GM13976 (cell line): ENCODE measurements at places on chromosomes 2 and 18.

DNA sequence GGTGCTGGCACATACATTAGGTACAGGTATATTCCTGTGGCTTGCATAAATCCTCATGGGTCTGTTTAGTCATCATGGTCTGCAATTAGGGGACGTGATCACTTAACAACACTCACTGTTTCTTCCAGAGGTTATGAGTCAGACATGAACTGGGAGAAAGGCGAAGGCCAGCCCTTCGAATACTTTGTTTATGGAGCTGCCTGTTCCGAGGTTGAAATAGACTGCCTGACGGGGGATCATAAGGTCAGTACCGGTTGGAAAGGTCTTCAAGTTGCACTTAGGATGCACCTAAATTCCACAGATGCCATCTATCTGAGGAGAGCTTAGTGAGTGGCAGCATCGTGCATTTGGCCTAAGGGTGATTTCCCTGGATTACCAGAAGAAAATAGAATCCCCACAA lies 76.9 kb downstream of the AOX1 start:
- DNase-seq: no peak

DNA sequence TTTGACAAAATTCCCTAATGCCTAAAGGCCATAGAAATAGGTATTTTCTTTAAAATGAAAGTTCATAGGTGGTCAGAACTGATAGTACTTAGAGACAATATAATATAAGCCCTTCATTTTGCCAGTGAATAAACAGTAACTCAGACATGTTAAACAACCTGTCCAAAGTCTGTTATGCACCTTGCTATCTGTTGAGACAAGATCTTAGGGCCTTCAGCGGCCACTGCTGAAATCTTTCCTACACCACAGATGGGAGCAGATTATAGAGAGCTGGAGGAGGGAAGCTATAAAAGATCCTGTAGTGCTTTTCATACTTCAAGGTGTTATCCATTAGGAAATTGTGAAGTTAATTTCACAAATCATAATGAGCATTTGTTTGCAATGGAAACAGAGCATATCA lies 13.8 kb downstream of the CERKL start:
- DNase-seq: no peak

GRCh38 chr2:88933980-88934379 lies 242.5 kb downstream of the RPIA start:
- no peak for DNase-seq

DNA sequence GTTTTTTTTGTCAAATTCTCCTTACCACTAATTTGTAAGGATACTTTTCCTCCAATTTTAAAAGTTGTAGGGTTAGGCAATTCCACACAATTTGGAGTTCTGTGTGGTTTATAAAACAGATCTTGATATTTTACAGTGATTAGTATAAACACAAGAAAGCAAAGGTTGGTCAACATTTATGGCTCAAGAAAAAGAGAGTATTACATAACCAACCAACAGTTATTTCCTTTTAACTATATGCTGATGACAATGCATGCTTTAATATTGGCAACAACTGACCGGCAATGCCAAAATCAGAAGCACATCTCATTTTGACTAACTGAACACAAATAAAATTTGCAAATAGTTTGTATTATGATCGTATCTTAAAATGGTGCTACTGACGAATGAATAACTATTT lies 137.2 kb downstream of the CDH2 start:
- DNase-seq: no peak

DNA sequence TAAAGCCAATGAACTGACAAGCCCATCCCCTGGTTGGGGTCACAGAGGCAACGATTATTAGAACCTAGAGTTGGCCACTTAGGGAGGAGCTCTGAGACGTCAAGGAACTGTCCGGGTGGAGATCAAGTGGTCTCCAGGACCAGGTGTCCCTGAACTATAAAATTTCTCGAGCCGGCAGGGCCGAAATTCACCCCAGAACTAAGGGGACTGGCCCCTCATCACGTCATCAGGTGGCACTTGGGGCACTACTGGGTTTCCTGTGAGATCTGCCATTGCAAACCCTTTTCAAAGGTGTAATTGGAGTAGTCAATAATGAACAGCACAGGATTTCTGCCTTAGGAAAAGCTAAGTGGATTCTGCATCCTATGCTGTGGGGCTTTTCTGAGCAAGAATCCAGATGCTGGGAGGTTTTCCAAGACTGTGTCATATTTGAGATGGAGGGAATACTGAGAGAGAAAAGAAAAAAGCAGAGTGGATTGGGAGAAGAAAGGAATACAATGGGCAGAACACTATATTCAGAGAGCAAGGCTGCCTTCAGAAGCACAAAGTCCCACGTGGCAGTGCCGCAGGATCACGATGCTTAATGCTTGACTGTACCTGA lies 113.6 kb downstream of the ALPK2 start:
- DNase-seq: no peak

DNA sequence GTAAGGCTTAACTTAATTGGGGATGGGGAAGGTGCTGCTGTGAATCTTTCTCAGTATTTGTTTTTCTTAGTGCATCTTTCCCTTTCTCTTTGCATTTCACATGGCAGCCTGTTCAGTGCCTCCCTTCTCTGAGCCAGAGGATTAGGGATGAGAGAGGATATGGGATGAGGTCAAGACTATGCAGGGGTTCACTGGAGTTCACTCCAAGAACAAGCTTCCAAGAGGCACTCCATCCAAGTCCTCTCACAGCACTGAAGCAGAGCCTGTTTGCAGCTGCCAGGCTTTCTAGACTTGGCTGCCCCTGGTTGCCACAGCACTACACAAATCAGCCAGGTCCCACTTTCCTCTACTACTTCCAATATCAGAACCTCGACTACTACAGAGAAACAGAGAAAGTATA lies 80.3 kb upstream of the GYPC start:
- no peak for DNase-seq

DNA sequence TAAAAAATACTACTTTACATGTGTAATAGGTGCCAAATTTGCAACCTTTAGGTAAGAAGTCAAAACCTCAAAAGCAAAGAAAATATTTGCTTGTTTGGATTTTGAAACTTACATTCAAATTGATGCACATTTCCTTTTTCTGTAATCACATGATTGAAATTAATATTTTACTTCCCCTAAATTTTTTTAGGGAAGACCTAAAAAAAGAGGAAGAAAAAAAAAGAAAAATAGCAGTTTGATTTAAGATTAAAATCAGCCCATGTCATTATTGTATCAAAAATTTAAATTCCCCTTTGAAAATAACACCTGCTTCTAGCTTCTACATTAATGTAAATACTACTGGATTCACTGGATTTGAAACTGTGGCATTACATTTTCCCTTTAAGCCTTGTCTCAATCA lies 68.2 kb upstream of the STON1 start:
- no peak for DNase-seq

DNA sequence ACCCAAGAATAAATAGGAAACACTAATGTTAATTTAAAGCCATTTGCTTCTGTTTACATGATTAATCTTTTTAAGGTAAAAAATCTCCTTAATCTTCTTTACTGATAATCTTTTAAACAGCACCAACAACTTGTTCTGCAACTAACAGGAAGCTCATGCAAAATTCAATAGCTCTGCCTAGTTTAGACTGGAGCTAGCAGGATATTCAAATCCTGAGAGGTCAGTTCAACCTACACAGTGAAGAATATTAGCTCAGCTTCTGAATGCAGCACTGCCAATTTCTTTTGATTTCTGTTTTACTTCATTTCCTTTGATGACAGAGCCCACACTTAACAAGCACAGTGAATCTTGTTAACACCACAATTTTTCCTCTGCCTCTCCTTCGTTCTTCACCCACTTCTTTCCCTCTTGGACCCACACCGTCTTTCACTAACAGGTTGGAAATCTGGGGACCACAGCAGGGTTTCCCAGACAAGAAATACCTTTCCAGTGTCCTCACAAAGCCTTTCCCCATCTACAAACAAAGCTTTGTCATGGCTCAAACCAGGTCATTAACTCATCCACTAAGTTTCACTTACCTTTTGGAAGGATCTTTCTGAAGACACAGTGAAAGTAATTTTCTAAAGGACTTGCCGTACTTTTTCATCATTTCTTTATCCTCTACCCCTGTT lies 109.8 kb downstream of the STK39 start:
- DNase-seq: no peak

DNA sequence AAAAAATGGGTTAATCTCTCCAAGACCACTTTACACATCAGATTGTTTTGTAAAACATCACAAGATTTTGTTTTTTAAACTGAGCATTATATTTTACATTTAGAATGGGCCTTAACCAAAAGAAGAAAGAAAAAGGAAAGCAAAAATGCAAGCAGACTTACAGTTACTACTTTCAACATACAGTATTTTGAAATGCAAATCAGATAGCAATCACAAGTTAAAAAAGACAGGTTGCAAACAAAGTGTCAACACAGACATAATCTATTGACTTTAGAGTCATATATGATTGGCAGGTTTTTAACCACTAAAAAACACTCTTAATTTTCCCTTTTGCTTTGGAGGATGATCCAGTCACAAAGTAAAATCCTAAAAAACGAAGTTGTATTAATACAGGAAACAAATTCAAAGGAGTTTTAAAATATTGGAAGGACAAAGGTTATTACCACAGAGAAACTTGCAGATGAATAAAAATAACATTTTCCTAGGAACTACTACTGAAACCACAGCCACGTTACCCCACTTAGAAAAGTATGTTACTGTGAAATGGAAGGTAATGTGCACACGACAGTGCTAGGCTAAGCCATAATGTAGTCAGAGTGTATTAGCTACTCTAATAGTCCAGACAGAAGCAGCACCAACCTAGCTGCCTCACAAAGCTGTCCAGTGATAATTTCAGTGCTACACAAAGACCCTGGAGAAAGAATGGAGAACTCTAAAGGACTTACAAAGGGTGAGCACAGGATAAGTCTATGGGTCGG lies 22.9 kb downstream of the DARS1 start:
- no peak for DNase-seq

DNA sequence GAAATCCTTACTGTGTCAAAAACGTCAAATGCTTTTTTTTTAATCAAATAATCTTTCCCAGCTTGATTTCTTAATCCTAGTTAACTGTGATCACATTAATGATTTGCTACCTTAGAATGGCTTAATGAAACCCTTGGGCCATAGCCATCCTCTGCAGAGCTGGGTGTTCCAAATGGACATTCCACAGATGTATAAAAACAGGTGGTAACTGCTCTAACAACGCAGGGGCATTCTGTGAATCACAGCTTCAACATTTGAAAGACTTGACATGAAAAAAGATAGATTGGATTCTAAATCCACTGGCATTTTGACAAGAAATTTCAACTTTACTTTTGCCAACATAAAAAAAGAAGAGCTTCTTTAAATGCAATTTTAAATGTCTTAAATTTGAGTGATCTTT lies 69.8 kb upstream of the RASGRP3 start:
- DNase-seq: no peak

- DNase-seq: peak; percentile 10
These were observed 206.8 kb downstream of the OTX1 start for GRCh38 chr2:63257473-63257872.

DNA sequence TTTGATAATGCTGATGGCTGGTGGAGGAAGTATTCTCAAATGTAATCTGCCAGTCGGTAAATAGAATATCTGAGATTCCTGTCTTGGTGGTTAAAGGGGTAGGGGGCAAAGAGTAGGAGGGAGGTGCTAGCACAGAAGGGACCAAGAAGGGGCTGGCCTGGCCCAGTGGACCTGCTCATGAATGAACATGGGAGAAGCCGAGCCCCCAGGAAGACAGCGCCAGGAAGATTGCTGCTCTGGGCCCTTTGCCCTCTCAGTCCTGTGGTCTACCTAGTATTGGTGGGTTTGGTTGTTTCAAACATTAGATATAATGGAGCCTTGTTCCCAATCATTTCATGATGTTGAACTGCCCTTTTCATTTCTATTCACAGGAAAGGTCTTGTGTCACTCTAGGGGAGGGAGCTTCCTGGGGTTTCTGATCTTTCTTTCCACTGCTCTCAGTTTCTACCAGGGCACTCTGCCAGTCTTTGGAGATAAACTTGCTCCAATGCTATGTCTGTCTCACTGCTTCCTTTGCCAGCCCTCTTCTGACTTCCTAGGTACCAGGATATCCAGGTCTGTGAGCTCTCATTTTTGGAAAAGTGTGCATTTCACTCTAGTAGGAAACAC lies 5.3 kb upstream of the MOCOS start:
- no peak for DNase-seq

DNA sequence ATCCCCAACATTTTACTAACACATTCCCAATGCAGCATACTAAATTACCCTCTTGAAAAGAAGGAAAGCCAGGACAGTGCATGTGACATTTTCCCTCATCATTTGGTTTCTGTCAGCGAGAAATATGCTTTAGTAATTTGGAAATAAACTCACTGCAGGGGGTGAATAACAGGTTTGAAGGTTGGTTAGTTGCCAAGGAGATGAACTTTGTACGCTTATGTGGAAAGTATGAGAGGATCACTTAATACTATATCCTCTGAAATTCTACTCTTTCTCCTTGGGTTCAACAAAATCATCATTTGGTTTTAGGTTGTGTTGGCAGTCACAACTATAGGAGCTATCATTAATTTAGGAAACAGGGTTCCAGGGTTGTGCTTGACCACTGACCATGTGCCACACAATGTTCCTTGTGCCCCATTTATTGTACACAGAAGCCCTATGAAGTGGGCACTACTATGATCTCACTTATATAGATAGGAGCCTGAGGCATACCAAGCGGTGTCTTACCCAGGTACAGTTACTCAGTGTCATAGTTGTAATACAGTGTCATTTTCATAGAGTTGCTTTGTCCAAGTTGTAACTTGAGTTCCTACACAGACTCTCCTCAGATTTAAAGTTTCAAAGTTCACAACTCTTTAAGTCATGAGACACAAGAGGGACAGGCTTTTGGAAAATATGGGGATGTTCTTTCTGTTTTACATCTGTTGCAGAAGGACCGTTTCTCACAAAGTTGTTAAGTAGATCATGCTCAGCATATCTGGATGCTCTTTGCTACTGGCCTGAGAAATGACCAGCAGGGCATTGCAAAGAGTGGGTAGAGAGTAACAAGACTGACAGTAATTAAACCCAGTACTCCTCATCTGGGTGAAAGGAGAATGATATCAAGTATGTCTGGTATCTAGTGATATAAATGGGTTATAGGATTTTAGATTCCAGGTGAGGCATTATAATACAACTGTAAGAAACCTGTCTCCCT lies 91.8 kb downstream of the MAP4K4 start:
- no peak for DNase-seq

- no peak for DNase-seq
These were observed 191.1 kb downstream of the STK39 start for GRCh38 chr2:168056242-168056787.

- DNase-seq: no peak
These were observed 445 bp downstream of the PRPF40A start for GRCh38 chr2:152716805-152717227.

DNA sequence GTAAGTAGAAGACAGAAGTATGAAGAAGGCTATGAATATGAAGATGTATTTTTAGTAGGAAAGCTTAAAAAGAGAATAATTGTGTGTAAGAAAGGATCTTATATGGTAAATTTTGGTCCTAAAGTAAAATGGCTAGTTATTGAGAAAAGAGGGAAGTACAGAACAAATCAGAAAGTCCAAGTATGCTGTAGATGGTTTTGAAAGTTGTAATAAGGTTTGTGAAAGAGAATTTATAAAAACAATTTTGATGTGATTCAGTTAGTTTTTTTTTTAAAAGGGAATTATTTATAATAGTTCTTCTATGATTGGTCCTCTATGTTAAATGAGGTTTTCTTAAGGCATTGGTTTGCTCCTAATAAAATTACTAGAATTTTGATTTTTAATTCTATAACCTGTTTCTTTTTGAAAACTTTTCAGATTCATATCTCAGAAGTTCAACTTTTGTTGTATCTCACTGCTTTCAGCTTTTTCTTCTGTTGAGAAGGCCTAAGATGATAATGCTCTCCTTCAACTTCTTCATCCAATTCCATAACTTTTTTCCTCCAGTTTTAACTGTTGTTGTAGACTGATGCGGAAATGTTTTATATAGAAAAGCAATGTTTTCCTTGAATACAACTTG lies 322.7 kb downstream of the NOL4 start:
- DNase-seq: no peak

GRCh38 chr2:240792629-240793312 lies 27.2 kb downstream of the KIF1A start:
- DNase-seq: no peak
